ENCODE measurements at places on chromosomes 6 and 20.

- DNase-seq = no peak
These were observed 13.5 kb upstream of the MOXD1 start for GRCh38 chr6:132414761-132415160.

GRCh38 chr20:20052074-20052970 lies at the start of the genes CFAP61 and CRNKL1:
Gene CFAP61 (plus strand): TSS chr20:20052532. CDS start chr20:20056654, 4,122 bp downstream.
Gene CRNKL1 (minus strand): TSS chr20:20052466. CDS start chr20:20052342, 124 bp downstream.
- peak; percentile 79 for DNase-seq

- no peak for DNase-seq
These were observed 311.9 kb upstream of the SULF2 start for GRCh38 chr20:48096957-48097890.

DNA sequence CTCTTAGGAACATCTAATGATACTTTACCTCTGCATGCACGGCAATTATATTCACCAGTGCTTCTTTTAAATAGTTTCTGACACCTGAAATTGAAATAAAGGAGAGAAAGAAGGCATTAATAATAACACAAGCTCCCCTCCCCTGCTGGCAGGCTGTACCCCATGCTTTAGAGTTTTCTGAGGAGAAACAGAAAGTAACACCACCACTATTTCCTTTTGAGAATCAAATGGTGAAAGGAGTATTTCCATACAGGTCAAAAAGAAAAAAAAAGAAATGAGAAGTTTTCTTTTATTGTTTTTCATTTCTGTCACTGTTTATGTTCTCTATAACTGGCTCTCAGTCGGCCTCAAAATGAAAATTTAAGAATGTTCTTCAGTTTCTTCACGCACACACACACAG lies 108.1 kb downstream of the IRF4 start:
- DNase-seq = no peak

DNA sequence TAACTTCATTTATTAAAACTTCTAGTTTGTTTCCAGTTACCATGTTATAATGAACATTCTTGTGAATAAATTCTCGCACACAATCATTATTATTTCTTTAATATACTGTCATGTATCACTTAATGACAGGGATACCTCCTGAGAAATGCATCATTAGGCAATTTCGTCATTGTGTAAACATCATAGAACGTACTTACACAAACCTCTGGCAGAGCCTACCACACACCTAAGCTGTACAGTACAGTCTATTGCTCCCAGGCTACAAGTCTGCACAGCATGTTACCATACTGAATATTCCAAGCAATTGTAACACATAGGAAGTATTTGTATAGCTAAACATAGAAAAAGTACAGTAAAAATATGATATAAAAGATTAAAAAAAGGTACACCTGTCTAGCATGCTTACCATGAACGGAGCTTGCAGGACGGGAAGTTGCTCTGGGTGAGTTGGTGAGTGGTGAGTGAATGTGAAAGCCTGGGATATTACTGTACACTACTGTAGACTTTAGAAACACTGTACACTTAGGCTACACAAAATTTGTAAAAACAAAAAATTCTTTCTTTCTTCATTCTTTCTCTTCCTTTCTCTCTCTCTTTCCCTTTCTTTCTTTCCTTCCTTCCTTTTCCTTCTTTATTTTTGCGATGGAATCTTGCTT lies 268.2 kb upstream of the SOX4 start:
- DNase-seq = no peak

- DNase-seq = no peak
These were observed 74.5 kb downstream of the EDN1 start for GRCh38 chr6:12364621-12365020.

DNA sequence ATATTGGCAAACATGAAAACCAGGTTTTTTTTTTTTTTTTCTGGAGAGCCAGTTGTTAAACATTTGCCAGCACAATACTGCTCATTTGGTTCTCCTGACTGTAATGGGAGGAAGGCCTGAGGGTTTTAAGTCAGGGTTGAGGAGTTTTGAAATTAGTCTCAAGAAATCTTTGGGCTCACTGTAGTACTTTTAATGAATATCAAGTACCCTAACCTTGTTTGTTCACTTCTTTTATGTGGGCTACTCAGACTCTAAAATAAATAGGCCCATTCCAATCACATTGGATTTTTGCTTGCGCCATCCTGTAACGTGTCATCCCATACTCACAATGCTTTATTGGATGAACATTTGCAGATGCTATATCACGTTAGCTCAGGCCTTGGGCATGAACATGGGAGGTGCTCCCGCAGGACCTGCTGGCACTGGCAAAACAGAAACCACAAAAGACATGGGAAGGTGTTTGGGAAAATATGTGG lies 146.9 kb downstream of the DNAH8 start:
- DNase-seq = no peak

DNA sequence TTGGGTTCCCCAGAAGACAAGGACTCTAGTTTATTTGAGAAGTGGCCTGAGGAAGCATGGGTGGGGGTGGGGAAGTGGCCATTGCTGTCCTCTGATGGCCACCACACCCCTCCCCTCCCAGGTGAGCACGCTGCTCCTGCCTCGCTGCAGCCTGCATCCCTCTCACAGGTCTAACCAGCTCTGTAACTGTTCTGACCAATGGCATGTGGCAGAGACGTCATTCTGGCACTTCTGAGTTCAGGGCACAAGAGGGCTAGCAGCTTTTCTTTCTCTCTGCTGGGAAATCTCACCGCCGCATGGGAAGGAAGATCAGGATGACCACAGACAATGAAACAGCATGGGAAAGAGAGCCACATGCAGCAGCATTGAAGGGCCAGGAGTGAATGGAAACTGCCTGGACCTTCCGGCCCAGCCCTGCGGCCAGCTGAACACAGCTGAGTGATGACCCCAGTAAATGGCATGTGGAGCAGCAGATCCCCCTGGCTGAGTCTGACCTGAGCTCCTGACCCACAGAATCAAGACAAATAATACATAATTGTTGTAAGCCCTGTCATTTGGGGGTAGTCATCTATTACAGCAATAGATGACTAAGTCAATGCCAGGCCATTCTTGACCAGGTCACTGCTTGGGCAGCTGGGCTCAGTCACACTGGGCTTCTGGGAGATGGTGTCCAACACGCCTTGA lies 179.8 kb downstream of the LINC00237 start:
- DNase-seq = no peak

GRCh38 chr6:195861-196360 lies 96.4 kb upstream of the DUSP22 start:
- DNase-seq = no peak

DNA sequence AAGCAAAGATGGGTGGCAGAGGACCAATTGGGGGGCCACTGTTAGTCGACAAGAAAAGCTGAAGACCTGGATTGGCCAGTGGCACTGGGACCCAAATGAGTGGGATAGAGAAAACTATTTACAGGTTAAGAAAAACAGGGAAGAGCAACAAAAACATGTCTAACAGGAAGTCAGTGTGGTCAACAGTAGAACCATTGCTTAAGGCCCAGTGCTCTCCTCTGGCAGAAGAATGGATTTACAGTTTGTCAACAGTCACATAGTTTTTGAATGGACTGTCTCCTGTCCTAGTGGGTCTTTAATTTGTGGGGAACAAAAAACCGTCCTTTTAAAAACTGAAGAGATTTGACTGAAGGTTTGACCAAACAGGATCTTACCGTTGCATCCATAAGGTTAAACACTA lies 12.1 kb upstream of the WTAP start:
- DNase-seq = no peak

DNA sequence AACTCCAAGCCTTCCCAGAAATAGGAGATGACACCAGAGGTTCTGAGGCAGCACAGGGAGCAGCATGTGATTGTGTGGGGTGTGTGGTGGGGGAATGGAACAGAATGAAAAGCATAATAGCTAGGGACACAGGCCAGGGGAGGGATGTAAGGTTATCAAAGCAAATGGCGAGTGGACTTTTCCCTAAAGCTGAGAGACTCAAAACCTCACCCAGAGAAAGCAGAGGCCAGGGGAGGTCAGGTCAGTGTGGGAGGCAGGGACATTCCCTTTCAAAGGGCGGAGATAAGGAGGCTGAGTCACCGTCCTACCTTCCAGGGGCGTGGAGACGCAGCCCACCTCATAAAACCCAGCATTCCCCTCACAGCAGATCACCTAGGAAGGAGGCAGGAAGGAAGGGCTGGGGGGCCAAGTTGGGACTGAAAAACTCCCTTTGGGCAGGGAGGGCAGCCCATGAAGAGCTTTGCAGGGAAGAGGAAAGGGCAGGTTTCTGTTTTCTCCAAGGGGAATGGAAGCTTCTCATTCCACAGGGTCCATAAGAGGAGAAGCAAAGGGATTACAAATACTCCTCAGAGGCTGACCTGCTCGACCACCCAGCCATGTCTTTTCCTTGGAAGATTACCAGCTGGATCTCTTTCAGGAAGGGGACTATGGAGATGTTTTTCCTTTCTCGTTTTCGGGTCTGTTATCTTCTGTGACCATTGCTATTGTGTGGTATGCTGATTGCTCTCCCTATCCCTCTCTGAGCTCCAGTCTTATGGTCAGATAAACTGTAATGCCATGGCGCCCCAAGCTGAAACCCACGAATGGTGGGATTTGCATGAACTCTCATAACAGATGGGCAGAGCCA lies 9.6 kb upstream of the LY6G5C start:
- no peak for DNase-seq

DNA sequence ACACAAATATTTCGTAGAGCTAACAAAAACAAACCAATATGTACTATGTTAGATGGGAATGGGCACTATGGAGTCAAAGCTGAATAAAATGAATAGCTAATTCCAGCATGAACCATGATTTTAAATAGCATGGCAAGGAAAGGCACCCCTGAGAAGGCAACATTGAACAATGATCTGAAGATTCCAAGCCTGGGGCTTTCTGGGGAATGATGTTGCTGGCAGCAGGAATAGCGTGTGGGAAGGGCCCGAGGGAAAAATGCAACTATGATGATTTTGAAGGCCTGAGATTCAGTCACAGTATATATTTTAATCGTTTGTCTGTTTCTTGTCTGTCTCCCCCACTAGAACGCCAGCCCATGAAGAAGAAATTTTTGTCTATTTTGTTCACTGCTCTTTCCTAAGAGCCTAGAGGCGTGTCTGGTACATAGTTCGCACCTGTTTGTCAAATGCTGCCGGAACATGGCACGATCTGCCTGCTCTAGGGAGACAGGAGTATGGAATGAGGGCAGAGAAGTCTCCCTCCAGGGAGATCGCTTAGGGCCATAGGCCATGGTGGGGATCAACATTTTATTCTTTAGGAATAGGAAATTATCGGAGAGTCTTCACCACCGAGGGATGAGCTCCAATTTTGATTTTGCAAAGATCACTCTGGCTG lies 84.8 kb upstream of the EYA2 start:
- DNase-seq = no peak

DNA sequence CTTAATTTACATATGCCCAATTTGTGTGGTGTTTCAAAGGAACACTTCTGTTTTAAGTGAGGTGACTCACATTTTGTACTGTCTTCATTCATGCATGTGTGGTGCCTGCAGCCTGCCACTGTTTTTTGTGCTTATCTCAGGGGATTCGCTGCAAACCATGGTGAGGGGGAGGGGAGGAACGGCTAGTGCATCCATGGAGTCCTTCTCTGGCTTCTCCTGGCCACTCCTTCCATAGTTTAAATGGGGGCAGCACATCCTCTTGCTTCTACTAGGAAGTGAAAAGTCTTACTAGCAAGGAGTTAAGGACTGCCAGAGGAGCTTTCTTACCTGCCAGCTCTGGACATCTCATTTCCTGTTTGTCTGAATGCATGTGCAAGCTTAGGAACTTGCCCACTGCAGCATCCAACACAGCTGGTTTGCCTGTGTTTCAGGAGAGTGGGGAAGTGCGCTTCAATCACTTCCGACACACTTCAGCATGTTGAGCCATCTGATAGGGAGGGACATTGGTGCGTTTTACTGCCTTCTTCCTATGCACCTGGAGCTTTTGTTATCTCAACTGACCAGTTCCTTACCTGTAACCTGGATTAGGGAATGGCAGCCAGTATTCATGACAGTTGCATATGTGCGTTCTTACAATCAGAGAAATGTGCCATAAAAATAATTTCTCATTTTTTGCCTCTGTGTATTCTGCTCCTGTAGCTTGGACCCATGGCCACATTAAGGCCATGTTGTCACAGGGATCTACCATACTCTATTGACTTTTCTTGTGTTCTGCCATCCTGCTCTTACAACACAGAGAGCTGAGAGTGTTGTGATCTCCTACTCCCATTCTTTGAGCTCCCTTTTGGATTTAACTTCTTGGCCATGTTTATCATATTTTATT lies 211.3 kb downstream of the ARID1B start:
- no peak for DNase-seq

- DNase-seq = no peak
These were observed 1.0 kb downstream of the CALHM6 start for GRCh38 chr6:116461932-116462885.

- no peak for DNase-seq
These were observed 640.0 kb upstream of the GJE1 start for GRCh38 chr6:141492521-141493284.

DNA sequence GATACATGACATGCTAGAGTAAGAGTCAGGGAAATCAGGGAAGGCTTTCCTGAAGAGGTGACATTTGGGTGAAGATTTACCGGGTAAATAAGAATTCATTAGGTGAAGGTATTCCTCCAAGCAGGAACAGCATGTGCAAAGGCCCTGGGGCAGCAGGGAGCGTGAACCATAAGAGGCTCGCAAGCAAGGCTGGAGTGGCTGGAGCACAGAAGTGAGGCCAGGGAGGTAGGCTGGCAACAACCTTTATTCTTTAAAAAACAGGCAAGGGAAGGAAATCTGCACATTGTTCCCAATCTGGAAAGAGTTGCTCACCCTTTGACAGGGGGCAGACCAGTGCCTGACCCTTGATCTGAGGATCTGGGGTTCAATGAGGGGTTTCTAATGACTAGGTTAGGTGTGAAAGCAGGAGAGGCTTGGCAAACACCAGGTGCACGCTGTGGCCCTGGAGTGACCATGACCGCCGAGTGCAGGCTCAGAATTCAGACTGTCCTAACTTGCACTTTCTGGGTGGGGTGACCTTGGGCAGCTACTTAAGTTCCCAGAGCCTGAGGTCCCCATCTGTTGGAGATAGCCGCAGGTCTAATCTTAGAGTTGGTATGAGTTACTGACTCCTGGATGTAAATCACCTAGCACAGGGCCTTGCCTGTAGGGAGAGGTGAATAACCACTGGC lies 1.9 kb downstream of the KIAA1755 start:
- no peak for DNase-seq

DNA sequence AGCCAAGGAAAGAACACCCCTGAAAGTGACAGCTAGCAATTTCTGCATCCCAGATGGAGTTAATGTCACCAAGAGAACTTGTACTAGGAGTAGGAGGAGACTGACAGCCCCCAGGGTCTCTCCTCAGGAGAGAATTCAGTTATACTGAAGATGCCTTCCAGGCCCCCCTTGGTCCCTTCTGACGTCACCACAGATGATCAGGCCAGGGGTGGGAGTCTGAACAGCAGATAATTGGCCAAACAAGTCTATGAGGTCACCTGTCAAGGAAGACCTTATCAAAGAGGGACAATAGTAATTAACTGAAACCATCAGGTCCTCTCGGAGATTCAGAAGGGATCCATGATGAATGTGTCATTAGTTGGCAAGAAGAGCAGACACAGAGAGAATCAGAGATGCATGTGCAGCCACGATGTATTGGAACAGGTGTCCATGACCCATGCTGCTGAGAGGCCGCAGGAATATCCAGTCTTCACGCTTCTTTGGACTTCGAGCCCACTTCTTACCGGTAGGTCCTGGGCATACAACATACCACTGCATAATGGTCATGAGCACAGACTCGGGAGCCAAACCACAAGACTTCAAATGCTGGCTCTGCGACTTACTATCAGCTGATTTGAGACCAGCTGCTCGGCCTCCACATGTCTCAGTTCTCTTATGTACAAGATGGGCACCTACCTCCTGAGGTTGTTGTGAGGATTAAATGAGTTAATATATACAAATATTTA lies 10.2 kb downstream of the TRIM10 start:
- no peak for DNase-seq

Data from esophagus squamous epithelium (tissue), 5 donors.